ENCODE measurements at places on chromosomes 11 and 22.

- DNase-seq: no peak
Observed at GRCh38 chr11:76291576-76292526, 85.5 kb upstream of the WNT11 start.

- DNase-seq: no peak
Observed at GRCh38 chr11:19936461-19936860, 223.8 kb downstream of the DBX1 start.

DNA sequence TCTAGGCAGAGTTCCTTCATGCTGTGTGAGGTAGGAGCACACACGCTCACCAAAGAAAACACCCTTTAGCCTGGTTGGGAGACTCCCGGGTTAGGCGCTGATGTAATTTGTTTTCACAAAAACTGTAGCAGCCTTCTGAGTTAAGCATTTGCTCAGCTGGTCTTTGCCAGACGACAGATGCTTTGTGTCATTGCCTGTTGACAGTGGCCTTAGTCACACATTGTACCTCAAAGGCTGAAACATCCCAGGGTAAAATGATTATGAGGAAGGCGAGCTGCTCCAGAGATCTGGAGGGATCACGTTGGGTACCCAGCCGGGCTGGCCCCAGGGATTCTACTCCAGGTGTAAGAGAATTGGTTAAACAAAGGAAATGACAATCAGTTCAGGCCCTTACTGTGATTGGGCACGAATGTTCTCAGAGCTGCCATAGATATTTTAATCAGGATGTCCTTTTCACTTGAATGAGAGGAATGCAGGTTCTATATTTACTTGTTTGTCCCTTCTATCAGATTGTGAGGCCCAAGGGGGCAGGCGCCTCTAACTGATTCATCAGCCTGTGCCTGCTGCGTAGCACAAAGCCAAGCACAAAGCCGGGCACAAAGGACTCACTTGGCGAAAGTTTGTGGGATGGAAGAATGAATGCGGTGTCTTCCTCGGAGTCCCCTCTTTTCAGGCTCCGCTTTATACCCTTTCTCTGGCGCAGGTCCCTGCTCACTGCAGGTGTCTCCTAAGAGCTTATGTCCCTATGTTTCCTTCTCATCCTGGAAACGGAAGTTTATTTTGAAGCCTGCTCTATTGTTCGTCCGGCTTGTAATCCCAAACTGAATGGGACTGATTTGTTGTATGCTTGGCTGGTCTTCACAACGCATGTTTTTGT is 47.1 kb downstream of the ADM start:
- no peak for DNase-seq

DNA sequence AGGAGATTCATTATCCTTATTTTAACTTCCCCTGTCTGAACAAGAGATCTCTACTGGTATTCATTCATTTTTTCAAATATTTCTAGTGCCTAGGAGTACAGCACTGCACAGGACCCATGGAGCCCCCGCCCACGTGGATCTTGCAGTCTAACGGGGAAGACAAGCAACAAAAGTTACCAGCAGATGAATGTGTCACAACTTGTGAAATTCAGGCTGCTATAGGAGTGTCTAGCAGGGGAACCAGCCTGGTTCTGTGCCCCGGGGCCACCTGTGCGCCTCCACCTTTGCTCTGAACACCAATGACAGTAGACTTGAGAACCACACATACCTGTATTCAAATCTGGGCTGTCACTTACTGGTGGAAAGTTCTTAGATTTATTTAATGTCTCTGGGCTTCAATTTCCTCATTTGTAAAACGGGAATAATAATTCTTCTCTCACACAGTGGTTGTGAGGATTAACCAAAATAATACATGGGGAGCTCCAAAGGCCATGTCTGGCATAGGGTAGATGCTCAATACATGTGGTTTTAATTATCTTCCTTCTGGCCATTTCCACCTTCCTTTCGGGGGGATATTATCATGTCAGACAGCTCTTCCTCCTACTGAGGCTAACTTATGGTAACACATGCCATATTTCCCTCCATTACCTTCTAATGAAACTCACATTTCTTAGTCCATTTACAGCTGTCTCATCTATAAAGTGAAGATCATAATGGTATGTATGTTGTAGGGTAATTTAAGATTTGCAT is 17.8 kb downstream of the POU2AF1 start:
- no peak for DNase-seq

DNA sequence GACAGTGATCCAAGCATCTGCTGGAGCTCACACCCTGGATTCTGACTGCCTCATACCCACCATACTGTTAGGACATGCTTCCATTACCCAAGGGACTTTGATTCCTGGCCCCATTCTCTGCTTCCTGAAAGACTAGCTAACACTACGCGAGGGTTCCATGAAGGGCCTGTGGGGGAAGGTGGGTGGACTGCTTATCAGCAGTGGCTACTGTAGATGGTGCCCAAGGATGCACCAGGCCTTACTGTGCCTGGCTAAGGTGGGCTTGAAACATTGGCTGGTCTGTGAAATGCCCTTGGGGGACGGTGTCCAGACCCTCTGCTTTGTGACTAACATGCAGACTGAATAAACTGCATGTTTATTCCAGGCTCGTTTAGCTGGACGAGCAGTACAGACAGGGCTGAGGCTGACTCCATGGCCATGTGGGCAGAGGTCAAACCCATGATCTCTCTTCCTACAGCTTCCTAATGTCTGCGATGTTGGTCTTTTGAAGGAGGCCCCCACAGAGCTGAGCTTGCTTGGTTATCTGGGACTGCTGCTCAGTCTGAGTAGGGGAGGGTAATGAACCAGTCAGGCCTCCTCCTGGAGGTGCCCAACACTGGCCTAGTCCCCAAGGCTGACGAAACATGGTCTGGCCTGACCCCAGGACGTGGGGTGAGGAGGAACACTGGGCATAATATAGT is 48.3 kb upstream of the PHOX2A start:
- no peak for DNase-seq

DNA sequence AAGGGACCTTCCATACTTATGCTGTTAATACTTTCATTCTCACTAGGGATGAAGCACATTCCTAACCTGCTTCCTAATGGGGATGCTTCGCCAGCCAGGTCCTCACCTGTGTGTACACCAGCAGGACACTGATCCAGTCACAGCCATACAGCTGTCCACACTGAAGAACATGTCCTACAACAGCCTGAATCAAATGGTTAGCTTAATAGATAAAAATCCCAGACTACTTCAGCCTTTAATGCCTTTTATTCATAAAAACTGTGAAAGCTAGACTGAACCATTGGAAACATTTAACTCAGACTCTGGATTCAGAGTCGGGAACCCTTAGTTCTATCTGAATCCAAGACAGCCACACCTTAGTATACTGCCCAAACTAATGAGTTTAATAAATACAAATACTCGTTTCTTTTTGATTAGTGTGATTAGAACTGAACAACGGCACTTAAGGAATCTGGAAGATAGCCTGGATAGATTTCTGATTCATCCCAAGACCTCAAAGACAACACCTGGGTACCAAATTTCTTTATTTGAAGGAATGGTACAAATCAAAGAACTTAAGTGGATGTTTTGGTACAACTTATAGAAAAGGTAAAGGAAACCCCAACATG is 3.3 kb downstream of the FTH1 start:
- DNase-seq: no peak

Measured in stimulated activated CD4-positive, alpha-beta T cell treated with anti-CD3 and anti-CD28 coated beads, Interleukin-1b, Interleukin-23, amount 100 ng/mL, for 1 hour (primary cell).